ENCODE measurements at places on chromosomes 12 and 14.
A peak's percentile ranks its signal among the peaks of the same experiment; 100 is the strongest.

DNA sequence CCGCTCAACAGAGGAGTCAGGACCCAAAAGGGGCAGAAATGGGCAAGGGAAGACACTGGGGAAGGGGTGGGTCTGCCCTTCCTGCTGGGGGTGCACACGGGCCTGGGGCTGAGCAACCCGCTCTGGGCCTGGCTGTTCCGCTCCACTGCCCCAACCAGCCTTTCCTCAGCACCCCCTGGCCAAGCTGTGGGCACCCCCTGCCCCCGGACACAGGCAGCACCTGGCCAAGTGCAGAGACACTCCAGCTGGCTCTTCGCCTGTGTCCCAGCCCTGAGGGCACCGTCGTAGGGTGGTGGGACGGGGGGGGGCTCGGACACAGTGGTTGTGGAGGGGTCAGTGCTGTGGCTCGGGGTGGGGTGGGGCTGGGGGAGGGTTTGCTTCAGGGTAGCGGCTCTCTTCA, 10.3 kb downstream of the PACS2 start:
- no peak for DNase-seq

DNA sequence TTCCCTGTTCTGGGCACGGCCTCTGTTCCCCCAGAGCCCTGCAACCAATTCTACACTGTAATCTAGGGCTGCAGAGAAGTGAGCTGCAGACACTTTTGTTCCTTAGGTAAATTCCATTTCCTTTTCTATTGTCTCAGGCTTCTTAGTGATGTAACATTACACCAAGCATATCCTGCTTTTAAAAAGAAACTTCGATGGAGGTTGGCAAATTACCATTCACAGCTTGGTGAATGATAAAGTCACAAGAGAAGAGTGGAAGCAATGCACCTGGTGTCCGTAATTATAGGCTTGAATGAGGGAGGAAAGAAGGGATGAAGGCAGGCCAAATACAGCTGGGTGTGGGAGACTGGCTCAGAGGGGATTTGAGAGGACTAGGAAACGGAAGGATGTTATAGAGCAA, 68.6 kb downstream of the PPM1A start:
- DNase-seq = no peak

DNA sequence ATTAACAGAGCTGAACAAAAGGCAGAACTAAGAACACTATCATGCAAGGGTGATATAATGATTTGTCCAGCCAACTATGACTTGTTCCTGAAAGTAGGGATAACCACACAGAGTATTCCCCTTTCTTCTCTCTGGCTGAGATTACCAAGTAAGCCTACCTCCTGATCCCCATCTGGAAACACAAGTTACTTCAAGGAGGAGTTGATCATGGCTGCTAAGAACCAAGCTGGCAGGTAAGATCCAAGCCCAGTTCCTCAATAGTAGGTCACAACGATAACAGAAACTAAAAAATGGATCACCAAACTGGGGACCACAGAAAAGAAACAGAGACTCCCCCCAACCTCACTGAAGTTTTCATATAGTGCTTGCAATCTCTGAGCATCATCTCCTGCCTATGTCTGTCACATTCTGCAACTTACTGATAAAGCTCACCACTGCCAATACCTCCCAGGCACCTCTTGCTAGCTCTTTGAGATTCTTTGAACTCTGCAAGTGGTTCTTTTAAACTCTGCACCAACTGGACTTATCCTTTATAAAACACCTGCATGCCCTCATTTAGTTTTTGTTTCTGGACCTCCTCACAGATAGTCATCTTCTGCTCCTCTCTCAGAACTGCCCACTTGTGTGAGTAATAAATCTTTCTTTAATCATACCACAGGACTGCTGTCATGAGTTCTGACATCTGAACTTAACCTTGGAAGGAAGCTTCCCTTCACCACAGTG, 76.6 kb downstream of the LRP6 start:
- no peak for DNase-seq

- DNase-seq = no peak
Measured at GRCh38 chr14:34201909-34202637, 251.2 kb upstream of the EGLN3 start.

- DNase-seq = no peak
Measured at GRCh38 chr14:31159682-31160296, 47.8 kb downstream of the HECTD1 start.

DNA sequence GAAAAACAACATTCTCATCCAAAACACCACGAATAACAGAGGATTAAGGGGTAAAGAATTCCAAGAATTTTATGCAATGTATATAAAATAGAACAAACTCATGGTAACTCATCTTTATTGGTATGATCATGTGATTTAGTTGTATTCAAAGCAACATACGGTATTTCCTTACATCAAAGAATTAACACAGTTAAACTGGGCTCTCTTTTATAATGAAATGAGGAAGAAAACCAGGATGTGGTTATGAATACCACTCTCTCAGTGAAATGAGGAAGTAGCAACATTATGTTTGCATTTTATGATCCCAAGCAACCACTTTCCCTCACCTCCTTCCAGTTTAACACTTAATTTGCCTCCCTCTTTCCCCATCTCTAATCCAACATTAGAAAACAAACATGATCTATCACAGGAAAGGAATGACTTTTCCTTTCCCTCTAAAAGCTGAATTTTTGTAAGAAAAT, 22.9 kb downstream of the SPTLC2 start:
- no peak for DNase-seq

GRCh38 chr14:22884738-22885523, 1.9 kb downstream of the REM2 start:
- DNase-seq = no peak

GRCh38 chr12:79873201-79873600, 61.7 kb downstream of the PPP1R12A start:
- no peak for DNase-seq

- DNase-seq = no peak
Measured at GRCh38 chr14:64757601-64758000, 53.4 kb downstream of the PLEKHG3 start.

DNA sequence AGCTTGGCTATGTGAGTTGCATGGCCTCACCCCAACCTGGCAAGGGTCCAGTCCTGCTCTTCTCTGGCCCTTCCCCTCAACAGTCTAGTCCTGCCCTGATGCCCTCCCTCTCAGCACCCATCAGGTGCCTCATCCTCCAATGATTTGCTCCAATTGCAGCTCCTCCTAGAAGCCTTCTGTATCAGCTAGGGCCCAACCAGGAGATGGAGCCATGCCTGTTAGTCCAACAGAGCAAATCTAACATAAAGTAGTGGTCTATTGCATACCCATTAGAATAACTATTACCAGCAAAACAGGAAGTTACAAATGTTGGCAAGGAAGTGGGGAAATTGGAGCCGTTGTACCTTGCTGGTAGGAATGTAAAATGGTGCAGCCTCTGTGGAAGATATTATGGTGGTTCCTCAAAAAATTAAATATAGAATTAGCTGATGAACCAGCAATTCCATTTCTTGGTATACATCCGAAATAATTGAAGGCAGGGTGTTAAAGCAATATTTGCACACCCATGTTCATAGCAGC, 163.5 kb downstream of the VRK1 start:
- no peak for DNase-seq

DNA sequence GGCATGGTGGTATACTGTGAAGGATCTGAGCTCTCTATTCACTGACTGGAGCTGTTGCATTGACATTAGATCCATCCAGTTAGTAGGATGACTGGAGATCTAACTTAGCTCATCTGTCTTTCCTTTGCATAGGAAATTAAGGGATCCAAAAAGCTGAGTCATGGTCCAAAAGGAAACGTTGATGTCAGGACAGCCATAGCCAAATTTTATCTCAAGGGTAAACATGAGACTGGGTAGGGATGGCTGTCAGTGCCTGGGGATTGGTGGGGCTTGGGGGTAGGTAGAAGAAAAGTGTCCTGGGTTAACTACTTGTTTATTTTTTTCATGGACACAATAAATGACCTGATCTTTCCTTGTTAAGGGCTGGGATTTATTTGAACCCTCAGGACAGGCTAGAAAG, 4.6 kb downstream of the FAM177A1 start:
- no peak for DNase-seq

- no peak for DNase-seq
Measured at GRCh38 chr12:64083285-64084210, 138.5 kb downstream of the KICS2 start.

DNA sequence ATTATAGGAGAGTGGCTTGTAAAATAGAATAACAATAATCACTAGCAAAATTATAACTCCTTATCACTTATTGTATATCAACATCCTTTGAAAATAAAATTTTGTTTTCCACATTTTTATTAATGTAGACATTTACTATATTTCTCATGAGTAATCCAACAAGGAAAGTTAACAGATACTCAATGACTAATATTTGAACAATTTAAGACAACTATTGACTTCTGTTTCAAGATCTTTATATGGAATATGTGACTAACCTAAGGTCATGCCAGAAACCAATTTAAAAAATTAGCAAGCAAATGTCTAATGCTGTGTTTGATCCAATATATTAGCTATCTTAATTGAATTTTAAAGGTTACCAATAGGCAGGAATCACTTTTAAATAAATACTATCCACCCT, 638.5 kb upstream of the FLRT2 start:
- no peak for DNase-seq

DNA sequence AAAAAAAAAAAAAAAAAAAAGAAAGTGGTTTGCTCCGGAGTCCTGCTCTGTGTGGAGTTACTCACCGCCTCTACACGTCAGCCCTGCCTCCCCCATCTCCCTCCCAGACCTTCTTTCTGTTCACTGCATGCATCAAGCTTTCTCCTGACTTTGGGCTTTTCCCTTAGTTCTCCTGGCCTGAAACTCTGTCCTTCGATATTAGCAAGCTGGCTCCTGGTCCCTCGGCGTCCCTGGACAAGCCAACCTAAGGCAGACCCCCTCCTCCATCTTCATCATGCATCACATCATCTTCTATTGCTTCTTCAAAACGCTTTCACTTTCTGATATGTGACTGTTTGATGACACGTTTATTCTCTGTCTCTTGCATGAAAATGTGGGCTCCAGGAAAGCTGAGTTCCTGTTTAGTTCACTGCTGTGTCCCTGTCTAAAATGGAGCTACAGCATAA, 40.6 kb downstream of the SLC15A4 start:
- DNase-seq = peak; percentile 22

GRCh38 chr14:34018564-34019244, 67.8 kb upstream of the EGLN3 start:
- DNase-seq = no peak

GRCh38 chr14:89129570-89129969, 287.5 kb downstream of the FOXN3 start:
- no peak for DNase-seq

- DNase-seq = no peak
Measured at GRCh38 chr14:91284146-91284790, 39.8 kb upstream of the GPR68 start.

- DNase-seq = peak; percentile 74
Measured at GRCh38 chr12:13165617-13166041, 30.9 kb upstream of the EMP1 start.

DNA sequence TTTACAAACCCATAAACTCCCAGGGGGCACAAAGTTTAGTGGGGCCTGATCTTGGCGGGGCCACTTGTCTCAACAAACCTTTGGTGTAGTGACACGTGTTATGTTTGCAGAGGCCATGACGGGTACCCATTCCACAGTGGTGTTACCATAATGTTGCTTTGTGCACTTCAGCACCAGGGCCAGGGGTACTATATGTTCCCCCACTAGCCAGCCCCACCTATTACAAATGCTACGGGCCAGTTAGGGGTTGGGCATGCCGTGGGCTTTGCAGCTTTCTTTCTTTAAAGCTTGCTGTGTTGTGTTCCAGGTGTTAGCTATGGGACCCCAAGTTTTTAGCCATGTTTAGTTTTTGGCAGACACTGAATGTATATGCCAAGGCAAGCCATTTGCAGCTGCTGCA, 30.8 kb upstream of the G2E3 start:
- DNase-seq = no peak

DNA sequence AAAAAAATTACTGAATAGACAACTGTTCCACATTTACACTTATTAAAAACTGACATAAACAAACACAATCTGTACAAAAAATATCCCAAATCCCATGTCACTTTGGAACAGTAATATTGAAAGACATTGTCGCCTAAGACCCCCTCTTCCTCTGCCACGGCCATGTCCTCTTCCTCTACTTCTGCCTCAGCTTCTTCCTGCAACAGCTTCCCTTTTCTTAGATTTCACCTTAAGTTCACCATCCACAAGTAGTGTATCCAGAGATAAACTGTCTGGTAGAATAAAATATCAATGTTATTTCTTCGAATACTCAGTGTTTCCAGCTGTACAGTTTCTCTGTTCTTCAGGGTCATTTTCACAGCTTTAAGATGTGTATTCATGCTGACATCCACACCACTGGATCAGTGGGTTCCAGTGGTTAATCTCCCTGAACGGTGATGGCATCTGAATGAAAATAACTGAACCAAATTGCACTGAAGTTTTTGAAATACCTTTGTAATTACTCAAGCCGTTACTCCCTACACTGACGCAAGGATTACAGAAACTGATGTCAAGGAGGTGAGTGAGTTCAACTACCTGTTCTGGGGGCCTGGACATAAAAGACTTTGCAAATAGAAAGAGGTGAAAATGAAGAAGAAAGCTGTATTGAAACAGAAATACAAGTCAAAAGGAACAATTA, 208.5 kb downstream of the C12orf50 start:
- no peak for DNase-seq

- DNase-seq = no peak
Measured at GRCh38 chr14:67703997-67704396, 2.3 kb downstream of the RDH12 start.

- no peak for DNase-seq
Measured at GRCh38 chr12:103401421-103401820, 94.3 kb downstream of the C12orf42 start.

DNA sequence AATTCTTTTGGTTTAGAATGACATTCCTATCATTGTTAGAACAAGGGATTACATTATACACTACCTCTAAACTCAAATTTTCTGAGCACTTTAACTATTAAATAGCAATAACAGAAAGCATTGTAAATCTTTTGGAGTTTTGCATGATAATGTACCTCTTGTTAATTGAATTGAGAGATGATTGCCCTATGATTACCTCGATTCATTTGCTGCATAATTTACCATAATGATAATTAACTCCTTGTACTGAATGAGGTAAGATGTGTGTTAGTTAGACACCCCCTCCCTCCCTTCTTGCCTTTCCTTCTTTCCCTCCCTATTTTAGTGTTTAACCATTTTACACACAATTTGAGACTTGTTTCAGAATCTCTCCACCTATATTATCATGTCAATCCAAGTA, 469.2 kb downstream of the DIO2 start:
- DNase-seq = no peak

- no peak for DNase-seq
Measured at GRCh38 chr12:132476038-132476414, 13.9 kb upstream of the FBRSL1 start.

- DNase-seq = no peak
Measured at GRCh38 chr12:26429070-26429691, 233.8 kb downstream of the SSPN start.
